ENCODE measurements at places on chromosomes 1 and 21. TPM values are rescaled to one million over a fixed set of nuclear protein-coding genes. Genes with fewer than 3 reads are reported as not detected.

CRP gene
- 0.57 TPM for total RNA-seq

CFAP45 gene
- not detected for total RNA-seq

EFCAB7 gene
- total RNA-seq = 2.8 TPM

RASAL2 gene
- 29.5 TPM for total RNA-seq

Measured in subcutaneous adipose tissue (tissue), 4 donors.